ENCODE measurements at places on chromosomes 11 and 22.

- DNase-seq = no peak
Measured at GRCh38 chr11:71228961-71229360, 23.4 kb downstream of the SHANK2 start.

DNA sequence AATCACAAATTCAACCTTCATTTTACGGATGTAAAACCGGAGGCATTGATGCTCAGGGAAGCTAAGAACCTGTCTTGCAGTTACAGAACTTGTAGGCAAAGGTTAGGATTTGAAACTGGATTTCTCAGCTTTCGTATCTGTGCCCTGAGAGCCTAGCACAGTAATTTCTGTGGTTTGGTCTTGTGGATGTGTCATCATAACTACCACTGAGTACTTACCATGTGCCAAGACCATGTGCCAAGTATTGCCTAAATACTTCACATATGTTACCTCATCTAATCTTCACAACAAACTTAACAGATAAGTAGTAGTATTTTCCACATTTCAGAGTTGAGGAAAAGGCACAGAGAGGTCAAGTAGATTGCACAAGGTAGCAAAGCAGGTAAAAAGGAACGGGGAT is 140.7 kb downstream of the NXPE2 start:
- no peak for DNase-seq

DNA sequence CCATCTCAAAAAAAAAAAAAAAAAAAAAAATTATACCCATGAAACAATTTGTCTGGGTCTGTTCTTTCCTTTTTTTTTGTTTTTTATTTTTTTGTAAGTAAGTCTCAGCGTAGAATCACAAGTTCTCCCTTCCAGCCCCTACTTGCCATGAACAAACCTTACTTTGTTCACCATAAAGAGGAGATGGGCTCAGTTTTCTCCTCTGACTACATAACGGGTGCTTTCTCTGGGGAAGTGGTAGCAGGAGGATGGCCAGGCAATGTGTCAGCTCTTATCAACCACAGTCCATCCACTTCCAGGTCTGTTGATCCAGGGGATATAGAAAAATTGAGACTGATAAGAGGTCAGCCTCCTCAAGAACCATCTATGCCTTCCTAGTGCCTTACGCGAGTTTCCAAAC is 11.0 kb downstream of the ASCC2 start:
- DNase-seq = no peak

GRCh38 chr11:1560649-1561251 is 11.3 kb downstream of the DUSP8 start:
- DNase-seq = no peak

- DNase-seq = no peak
Measured at GRCh38 chr11:77217156-77217555, 84.3 kb downstream of the GDPD4 start.

DNA sequence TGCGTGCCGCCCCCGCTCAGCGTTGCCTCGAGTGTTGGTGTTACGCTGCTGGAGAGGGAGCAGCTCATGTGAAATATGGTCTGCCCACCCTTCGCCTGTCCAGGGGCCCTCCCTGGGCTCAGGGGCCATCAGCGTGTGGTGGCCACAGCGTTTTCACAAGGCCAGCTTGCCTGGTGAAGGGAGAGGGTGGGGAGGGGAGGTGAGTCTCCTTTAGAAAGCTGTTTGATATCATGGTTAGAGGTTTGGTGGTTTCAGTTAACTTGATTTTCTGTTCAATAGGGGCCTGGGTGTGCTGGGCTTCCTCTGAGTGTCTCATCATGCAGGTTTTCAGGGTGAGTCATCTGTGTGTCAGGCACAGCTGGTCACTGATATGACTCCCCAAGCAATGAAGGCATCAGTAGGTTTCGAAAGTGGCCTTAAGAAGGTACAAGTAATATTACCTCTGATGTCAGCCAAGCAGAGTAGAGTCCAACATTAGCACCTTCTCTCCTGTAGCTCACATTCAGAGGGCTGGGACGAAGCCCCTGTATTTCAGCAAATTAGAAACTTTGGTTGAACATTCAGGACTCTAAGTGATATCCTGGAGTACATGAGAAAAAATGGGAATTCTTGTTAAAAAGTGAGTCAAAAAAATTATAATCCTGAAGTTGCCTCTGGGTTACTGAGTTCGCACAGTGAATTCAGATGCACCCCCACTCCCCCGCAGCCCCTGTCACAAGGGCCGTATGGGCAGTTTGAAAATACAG is 172.5 kb downstream of the TBC1D22A start:
- no peak for DNase-seq

DNA sequence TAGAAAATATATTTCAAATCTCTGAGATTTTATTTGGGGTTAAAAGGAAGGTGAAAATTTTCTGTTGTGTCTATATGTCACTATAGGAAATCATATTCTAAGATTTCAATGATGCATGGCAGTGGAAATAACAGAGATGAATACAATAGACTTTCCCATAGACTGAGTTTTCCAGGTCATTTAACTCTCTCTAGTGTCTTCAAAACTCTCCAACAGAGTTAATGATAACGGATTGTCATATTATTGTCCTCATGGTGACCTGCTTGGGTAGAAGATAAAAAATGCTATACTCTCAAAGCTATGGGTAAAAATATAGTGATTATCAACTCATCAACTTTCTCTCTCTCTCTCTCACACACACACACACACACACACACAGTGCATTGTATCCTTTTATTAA is 312.9 kb downstream of the CNTN5 start:
- no peak for DNase-seq

Measured in effector memory CD8-positive, alpha-beta T cell (primary cell).